ENCODE measurements at places on chromosomes 16 and 17.

DNA sequence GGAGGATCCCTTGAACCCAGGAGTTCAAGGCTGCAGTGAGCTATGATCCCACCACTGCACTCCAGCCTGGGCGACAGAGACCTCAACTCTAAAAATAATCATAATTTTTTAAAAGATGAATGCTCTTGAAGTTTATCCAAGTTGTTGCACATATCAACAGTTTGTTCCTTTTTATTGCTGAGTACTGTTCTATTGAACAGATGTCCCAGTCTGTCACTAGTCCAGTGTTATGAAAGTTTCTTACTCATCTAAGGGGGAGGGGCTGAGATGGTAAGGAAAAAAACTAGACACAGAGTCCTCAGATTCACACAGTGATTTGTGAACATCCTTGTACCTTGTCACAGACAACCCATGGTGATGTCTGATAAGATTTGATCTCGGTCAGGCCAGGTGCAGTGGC lies 3.9 kb downstream of the ACAP1 start:
- no peak for DNase-seq

GRCh38 chr17:82092995-82093751 lies 4.9 kb downstream of the FASN start:
- no peak for DNase-seq

DNA sequence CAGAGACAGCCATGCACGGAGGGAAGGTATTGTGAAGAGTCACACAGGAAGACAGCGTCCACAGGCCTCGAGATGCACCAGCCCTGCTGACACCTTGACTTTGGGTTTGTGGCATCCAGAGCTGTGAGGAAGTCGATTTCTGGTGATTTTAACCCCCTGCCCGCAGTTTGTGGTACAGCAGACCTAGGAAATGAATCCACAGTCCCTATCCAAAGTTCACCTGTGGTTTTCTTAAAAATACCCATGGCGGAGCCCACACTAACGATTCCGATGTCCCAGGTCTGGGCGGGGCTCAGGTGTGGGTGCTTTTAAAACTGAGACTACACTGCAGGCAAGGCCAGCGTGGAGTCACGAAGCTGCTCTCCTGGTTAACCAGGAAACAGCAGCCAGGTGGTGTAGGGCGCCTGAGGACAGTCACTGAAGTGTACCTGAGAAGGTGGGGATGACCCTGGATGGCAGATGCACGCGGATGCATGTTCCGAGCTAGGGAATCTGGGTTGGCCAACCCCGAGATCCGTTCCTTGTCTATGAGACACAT lies 14.4 kb upstream of the MEAK7 start:
- DNase-seq, result peak; percentile 33

DNA sequence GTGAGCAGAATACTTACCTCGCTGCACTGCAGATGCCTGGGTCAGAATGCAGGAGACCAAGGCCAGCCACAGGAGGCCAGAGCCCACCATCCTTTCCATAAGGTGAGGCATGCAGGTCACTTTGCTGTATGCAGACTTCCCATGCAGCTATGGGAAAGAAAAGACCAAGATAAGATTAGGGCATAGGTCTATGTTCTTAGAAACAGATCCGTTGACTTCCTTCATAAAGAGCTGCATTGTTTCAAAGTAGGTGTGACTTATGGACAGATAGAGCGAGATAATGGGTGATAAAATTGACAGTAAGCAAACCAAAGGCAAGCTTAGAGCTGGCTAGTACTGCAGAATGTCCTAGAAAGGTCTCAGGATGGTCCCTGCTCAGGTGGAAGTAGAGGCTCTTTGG lies 992 bp downstream of the GP2 start:
- DNase-seq, result no peak

DNA sequence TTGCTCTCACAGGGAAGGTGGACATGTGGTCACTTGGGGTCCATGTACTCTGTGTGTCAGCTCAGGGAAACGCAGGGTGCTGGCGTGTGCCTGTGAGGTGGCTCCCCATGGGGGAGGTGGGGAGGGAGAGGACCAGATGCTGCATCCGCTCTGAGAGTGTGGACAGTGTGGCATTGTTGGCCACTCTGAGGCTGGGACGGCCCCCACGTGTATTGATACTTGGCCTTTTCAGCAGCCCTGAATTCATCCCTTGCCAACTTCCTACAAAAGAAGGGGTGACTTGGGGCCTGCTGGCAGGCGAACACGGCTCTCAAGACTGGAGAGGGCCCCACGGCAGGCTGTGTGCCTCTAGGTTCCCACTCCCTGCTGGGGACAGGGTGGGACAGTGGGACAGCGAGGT lies 120.1 kb downstream of the RAB11FIP4 start:
- no peak for DNase-seq

DNA sequence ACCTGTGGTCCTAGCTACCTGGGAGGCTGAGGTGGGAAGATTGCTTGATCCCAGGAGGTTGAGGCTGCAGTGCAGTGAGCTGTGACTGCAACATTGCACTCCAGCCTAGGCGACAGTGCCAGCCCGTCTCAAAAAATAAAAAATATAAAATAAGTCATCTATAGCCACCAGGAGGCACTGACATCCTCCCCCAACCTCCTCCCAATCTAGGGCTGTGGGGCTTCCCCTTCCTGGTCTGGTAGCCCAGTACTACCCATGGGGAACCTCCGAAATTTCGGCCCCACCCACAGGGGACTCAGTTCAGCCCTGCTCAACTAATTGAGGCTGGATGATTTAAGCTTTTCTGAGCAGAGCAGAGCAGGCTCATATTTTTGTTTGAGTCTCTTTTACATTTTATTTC lies 3.2 kb downstream of the ZSCAN10 start:
- DNase-seq, result no peak

- no peak for DNase-seq
These were observed 39.4 kb upstream of the CHMP6 start for GRCh38 chr17:80952291-80952690.

DNA sequence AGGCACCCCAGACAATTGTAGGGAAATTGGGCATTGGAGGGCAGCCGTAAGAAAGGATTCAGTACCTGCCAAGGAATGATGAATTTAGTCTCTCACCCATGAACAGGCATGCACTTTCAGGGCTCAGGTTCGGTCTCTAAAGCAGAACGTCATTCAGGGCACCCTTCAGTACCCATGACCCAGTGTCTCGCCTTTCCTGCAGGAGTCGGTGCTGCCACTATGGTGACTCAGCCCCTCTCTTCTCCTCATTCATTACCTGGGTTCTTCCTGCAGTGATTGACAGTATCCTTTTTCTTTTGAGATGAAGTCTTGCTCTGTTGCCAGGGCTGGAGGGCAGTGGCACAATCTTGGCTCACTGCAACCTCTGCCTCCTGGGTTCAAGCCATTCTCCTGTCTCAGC lies 8.4 kb downstream of the SOST start:
- DNase-seq, result no peak

GRCh38 chr17:80957461-80957941 lies 34.1 kb upstream of the CHMP6 start:
- DNase-seq, result no peak

DNA sequence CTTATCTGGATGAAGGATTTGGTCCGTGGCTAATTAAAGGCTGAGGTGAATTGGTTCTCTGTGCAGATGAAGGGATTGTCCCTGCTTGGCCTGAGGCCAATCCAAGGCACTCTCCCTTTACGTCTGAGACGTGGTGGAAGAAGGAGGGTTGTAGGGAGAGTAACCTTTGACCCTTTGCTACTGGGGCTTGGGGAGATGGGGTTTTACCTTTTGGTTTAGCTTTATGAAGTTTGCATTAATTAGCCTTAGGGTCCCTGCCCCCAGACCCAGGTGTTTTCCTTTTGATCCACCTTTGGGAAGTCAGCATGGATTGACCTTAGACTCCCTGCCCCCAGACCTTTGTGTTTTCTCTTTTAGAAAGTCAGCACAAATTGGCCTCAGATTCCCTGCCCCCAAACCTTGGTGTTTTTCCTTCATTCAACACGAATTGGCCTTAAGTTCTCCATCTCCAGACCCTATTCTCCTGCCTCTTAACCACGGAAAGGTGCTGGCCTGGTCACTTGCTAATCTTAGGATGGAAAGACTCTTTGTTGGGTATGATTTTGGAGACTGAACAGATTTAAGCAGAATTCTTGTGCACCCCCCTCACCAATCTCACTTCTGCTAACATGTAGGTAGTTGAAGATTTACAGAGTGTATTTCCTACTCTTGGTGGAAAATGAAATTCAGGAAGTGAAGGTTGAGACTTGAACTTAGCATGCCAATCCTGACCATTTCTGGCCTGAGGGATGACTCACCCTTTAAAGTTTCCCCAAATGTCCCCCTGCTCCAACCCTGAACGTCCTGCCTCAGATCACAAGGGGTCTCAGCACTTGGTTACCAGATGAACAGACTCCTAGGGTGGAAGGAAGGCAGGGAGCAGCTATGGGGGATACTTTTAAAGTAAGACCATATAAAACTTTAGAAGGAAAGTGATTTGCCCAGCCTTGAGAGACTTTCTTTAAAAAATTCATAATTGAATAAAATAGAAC lies 23.1 kb upstream of the MMD start:
- no peak for DNase-seq

GRCh38 chr17:61411261-61412142 lies 11.9 kb downstream of the TBX2 start:
- no peak for DNase-seq

DNA sequence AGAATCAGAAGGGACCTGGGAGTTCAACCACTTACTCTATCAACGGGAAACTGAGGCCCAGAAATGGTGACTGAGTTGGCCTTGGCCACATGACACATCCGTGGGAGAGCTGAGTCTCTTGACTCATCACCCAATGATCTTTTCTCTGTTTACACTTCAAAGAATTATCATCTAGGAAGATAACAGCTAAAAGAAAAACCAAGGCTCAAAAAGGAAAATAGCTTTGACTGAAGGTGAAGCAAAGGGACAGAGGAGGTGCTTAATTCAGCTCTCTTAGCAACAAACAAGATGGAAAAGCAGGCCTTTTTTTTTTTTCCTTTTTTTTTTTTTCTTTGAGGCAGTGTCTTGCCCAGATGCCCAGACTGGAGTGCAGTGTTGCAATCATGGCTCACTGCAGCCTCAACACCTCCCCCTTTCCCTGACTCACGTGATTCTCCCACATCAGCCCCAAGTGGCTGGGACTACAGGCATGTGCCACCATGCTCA lies 16.7 kb downstream of the ERCC4 start:
- no peak for DNase-seq

DNA sequence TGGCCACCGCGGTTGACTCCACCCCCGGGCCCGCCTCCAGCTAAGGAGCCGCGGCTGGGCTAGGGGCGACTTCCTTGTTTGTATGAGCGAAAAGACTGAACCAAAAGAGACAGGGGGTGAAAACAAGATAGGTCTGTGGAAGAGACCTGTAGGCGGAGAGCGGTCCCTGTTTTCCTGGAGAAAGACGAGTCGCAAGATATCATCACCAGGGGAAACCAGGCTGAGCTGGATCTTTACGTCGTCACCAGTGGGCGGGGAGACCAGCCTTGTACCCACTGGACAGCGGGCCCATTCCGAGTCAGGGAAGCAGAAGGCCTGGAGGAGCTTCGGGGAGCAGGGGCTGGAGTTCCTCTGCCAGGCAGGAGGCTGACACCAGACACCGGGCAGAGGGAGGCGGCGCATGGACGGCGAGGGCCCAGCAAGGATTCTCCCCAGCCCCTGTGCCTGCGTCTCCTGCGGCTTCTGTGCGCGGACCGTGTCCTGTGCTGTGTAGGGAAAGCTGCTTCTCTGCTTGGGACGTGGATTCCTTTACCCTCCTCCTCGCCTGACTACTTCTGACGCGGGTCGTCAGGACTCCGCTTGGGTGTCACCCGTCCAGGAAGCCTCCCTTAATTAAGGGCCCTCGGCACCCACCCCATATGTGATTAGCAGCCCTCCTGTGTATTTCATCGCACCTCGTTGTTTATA lies 10.3 kb upstream of the ARL4D start:
- peak; percentile 81 for DNase-seq

GRCh38 chr16:263182-263774 lies 12.5 kb downstream of the RGS11 start:
- no peak for DNase-seq

GRCh38 chr17:73792994-73793393 lies 148.7 kb upstream of the SDK2 start:
- DNase-seq, result no peak

DNA sequence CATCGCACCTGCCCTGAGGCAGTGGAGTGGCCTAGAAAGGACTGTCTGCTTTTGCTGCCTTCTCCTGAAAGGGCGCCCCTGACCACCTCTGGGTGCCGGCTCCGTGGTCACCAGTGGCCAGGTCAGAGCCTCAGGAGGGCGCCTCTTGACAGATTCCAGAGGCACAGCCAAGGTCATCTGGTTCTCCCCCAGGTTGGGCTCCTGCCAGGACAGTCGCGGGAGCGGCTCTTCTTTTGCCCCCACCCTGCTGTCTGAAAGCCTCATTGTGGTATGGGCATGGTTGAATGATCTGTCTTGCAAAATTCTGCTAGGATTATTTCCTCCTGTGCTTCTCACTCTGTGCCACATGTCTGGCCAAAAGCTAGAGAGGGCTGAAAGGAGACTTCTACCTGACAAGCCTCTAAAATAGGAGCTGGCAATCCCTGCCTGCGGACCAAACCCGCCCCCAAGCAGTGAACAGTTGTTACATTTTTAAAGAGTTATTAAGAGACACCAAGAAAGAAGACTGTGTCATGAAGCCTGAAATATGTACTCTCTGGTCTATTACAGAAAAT lies 82.8 kb downstream of the SNX29 start:
- DNase-seq, result no peak

DNA sequence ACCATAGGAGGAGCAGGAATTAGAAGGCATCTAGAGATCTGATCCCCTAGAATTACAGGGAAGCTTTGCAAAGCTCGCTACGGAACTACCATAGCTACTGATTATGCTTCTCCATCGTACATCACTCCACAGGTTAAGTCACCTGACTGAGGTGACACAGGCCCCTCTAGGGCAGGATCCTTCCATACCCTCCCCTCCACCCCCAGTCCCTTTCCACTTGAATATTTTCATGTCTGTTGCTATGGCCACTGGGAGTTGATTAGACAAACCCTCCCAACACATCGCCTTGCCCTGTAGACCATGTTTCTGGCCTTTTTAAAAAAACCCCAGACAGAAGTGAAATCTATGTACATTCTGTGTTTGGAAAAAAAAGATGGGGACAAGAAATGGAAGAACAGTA lies 287.1 kb downstream of the SOX9 start:
- no peak for DNase-seq

DNA sequence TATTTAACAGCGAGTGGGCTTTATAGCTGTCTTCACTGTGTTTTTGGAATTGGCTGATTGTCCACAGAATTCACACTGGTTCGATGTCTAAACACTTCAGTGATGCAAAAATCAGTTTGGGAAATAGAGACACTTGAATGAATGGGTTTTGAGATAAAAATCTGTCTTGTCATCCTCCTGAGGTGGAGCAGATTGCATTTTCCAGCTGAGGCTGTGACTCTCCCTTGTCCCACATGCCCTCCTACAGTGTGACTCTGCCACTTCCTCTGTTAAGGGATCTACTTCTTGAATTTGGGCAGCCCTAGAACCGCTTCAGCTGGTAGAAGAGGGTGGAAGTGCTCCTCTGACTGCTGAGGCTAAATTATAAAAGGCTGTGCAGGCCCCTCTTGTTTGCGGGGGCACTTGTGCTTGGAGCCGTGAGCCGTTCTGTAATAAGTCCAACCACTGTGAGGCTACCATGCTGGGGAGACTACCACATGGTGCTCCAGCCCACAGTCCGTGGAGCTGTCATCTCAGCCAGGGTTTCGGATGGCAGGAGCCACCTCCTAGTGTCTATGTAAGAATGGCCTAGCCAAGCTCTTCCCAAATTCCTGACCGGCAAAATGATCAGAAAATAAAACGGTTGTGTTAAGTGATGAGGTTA lies 175.9 kb downstream of the SPECC1 start:
- no peak for DNase-seq
